ENCODE measurements at places on chromosomes 16 and 17. TPM values are rescaled to one million over a fixed set of nuclear protein-coding genes. Genes with fewer than 3 reads are reported as not detected.

Gene RASL10B
- 0.58 TPM for total RNA-seq

Gene MAPT
- 0.44 TPM for total RNA-seq

Gene ABCA8
- 85.1 TPM for total RNA-seq

Gene FOXN1
- total RNA-seq: not detected

Gene MFSD6L
- not detected for total RNA-seq

Gene TMEM97
- total RNA-seq: 13.1 TPM

Gene KRTAP1-5
- total RNA-seq: 2.2 TPM

Gene NBR1
- 123 TPM for total RNA-seq

Gene SLC6A4
- total RNA-seq: not detected

Gene CACNG5
- total RNA-seq: not detected

Gene ETV4
- total RNA-seq: 1.5 TPM

Gene ALOX12
- under 0.01 TPM for total RNA-seq

Gene SCARF1
- 0.83 TPM for total RNA-seq

Gene GNG13
- not detected for total RNA-seq

Gene DRC3
- 0.83 TPM for total RNA-seq

Gene KRTAP4-1
- total RNA-seq: not detected

Gene CDC6
- total RNA-seq: 9.0 TPM

Gene ATP6V0C
- 14.1 TPM for total RNA-seq

Gene KRT27
- total RNA-seq: not detected

Gene GLG1
- 159 TPM for total RNA-seq

Gene TRPV3
- 1.0 TPM for total RNA-seq

Gene KCTD11
- 6.1 TPM for total RNA-seq

Data from smooth muscle cell of trachea (primary cell).